ENCODE measurements at places on chromosomes 16 and 17.

- peak; percentile 42 for DNase-seq
Observed at GRCh38 chr17:8867361-8867981, at the start of gene PIK3R6. TSS of gene PIK3R6 (minus strand) at chr17:8867674. CDS start at chr17:8849794, 17,880 bp downstream.

DNA sequence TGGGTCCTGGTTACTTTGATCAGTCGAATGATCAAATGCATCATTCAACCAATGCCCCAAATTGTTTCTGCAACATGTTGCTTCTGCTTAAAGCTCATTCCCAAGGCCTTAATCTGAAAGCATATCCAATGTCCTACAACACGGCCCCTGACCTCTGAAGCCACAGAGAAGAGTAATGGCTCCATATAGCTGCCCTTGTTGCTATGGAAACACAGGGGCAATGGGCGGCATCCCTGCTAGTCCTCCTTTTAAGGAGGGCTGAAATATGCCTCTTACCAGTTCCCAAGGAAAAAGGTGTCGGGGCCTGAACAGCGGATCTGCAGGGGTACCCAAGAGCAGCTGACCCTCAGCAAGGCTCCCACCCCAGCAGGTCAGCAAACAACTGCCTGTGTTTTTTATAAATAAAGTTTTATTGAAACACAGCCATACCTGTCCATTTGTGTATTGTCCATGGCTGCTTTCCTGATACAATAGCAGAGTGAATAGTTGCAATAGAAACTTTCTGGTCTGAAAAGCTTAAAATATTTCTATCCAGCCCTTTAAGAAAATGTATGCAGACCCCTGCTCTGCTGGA lies 210.4 kb downstream of the XYLT1 start:
- DNase-seq: no peak

- no peak for DNase-seq
Observed at GRCh38 chr17:40326014-40326831, 17.2 kb downstream of the RARA start.

GRCh38 chr16:71687861-71688260 lies 36.6 kb downstream of the PHLPP2 start:
- DNase-seq: no peak

- DNase-seq: no peak
Observed at GRCh38 chr17:36613155-36613554, 11.8 kb downstream of the MRM1 start.

GRCh38 chr16:78381060-78381459 lies 281.6 kb downstream of the WWOX start:
- no peak for DNase-seq

- DNase-seq: no peak
Observed at GRCh38 chr17:68401288-68401687, 56.0 kb downstream of the WIPI1 start.

DNA sequence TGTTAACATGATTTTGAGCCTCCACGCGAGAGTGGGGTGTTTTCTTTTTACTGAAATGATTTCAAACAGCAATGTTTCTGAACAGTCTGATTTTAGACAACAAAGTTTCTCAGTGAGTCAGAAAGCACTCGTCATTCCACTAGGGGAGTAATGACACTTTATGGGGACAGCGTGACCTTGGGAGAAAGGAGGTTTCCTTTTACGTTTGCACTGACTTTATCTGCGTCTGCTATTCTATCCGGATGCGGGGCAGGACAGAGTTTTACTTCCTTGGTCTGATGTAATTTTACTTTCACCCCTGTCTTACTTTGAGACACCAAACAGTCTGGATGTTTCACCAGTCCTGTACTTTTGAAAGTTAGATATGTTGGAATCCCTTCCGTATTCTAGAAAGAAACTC lies 20.7 kb downstream of the SLC47A1 start:
- DNase-seq: no peak

GRCh38 chr16:57152096-57153093 lies 33.4 kb downstream of the PSME3IP1 start:
- DNase-seq: no peak

DNA sequence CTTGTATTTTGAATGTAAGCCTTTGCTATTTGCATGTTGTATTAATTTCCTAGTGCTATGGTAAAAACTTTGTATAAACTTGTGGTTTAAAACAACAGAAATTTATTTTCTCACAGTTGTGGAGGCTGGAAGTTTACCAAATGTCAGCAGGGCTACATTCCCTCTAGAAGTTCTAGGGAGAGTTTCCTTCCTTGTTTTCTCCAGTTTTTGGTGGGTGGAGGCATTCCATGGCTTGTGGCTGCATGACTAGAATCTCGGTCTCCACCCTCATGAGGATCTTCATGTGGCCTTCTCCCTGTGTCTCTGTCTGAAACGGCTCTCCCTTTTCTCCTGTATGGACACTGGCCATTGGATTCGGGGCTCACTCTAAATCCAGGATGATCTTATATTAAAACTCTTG lies 482.2 kb upstream of the GOT2 start:
- no peak for DNase-seq

DNA sequence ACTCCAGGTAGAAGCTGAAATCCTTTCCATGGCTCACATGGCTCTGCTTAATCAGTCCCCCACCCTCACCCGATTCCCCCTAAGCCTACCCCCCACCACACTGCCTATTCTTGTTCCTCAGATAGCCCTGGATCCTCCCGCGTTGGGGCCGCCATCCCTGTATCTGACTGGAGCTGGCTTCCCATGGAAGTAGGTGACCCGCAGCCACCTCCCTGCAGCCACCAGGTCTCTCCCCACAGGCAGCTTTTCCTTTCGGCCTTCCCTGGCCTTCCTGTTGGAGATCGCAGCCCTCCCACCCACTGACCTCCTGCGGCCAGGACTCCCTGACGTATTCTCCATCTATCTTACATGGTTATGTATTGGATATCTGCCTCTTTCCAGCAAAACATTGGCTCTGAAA lies 82.3 kb upstream of the MED9 start:
- no peak for DNase-seq

- no peak for DNase-seq
Observed at GRCh38 chr16:54290833-54291655, 4.5 kb upstream of the IRX3 start.

GRCh38 chr17:64519601-64520000 lies 12.8 kb downstream of the CEP95 start:
- DNase-seq: no peak

- no peak for DNase-seq
Observed at GRCh38 chr17:352421-353212, at the start of gene RPH3AL. TSS of gene RPH3AL (minus strand) at chr17:352807. CDS start at chr17:327543, 25,264 bp downstream.

DNA sequence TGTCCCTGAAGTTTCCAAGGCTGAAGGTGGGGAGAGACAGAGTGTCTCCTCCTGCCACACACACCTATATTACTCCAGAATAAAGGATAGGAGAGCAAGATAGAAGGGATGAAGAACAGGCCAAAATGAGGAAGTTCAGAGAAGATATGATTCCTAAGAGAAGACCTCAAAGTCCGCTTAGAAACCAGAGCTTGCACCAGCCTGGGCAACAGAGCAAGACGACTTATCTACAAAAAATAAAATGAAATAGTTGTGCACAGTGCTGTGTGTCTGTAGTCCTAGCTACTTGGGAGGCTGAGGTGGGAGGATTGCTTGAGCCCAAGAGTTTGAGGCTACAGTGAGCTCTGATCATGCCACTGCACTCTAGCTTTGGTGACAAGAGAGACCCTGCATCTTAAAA lies 128.2 kb downstream of the HS3ST3B1 start:
- DNase-seq: no peak

- DNase-seq: no peak
Observed at GRCh38 chr17:55290492-55291113, 25.8 kb downstream of the HLF start.

- no peak for DNase-seq
Observed at GRCh38 chr17:72998343-72998742, 94.1 kb downstream of the SLC39A11 start.

DNA sequence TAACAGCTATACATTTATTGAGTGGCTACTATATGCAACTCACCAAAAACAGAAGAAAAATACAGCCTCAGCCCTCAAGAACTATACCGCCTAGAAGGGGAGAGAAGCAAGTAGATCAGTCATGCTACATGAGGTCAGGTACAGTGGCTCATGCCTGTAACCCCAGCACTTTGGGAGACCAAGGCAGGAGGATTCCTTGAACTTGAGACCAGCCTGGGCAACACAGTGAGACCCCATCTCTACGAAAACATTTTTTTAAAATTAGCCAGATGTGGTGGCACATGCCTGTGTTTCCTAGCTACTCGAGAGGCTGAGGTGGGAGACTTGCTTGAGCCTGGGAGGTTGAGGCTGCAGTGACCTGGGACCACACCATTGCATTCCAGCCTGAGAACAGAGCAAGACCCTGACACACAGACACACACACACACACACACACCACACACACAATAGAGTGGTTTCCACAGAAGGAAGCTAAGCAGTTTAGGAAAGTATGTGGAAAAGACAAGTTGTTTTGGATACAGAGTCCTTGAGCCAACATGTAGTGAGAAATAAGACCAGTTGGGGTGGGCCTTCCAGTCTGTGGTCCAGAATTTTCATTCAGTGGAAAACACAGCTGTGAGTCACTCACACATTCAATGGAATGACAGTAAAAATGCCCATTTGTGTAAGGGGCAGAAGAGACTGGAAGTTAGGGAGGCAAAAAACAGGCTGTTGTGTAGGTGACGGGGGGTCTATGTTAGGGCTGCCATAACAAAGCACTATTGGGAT lies 10.7 kb upstream of the SNTB2 start:
- no peak for DNase-seq

GRCh38 chr16:85968041-85968920 lies 69.3 kb downstream of the IRF8 start:
- DNase-seq: no peak

GRCh38 chr17:78537217-78537860 lies 39.9 kb downstream of the DNAH17 start:
- DNase-seq: no peak

- no peak for DNase-seq
Observed at GRCh38 chr16:65657071-65657494, 535.2 kb upstream of the CDH11 start.

DNA sequence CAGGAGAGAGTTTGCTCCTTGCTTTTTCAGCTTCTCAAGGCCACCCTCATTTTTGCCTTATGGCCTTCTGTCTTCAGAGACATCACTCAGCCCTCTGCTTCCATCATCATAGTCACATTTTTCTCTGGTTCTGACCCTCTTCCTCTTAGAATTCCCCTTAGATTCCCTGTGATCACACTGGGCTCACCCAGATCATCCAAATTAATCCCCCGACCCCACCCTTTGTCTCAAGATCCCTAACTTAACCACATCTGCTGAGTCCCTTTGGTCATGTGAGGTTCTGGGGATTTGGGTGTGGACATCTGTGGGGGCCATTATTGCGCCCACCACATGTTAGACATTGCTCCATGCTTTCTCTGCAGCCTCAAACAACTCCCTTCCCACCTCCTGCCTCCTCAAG lies 323.4 kb downstream of the CPPED1 start:
- no peak for DNase-seq

DNA sequence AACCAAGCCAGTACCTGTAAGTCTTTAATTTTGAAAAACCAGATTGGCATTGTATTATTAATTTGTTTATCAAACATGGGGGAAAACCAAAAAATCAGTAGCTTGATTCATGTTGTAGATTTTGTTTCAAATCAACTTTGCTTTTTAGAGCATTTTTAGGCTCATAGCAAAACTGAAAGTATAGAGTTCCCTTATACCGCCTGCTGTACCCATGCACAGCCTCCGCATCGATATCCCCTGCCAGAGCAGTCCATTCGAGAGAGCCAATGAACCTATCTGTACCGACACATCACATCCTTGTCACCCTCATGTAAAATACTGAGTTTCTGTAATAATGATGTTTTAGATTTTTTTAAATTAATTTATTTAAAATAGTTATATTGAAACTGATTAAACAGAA lies 16.2 kb upstream of the MRC2 start:
- no peak for DNase-seq

GRCh38 chr17:33277436-33278100 lies 15.5 kb downstream of the ASIC2 start:
- DNase-seq: no peak

DNA sequence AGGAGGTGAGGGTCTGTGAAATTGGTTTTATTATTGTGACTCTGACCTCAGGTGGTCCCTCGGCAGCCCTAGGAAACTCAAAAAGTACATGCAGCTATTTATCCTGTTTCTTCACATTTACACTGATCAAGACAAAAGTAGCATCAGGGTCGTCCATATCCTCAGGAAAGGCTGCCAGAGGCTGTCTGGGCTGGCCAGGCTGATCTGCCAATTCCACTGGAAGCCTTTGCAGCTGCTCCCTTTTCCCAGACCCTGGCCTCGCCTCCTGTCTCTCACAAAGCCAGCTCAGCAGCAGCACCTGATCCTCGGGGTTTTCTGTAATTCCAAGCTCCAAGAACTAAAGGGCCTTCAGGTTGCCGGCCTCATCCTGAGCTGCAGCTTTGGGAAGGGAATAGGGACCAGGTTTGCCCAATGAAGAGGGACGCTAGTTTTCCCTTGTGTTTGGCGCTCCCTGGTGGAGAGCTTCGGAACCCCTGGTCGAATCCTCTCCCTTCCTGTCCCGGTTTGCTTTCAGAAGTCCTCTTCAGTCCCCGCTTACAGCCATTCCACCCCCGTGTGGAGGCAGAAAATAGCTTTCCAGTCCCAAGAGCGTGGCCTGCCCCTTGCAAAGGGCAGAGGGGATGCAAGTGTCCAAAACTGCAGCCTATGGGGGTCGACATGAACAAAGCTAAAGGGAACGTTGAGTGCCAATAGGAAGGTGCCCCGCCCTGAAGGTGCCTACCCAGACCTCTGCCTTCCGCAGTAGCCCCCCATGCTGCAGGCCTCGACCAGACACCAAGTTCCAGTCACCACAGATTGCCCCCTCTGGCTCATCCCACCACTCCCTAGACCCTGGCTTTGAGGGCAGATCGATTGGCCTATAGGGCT lies 13.4 kb downstream of the MFSD6L start:
- DNase-seq: peak; percentile 40

GRCh38 chr17:76354747-76355310 lies 1.1 kb upstream of the PRPSAP1 start:
- no peak for DNase-seq

GRCh38 chr17:30477774-30478115 lies 537 bp downstream of the GOSR1 start:
- no peak for DNase-seq

DNA sequence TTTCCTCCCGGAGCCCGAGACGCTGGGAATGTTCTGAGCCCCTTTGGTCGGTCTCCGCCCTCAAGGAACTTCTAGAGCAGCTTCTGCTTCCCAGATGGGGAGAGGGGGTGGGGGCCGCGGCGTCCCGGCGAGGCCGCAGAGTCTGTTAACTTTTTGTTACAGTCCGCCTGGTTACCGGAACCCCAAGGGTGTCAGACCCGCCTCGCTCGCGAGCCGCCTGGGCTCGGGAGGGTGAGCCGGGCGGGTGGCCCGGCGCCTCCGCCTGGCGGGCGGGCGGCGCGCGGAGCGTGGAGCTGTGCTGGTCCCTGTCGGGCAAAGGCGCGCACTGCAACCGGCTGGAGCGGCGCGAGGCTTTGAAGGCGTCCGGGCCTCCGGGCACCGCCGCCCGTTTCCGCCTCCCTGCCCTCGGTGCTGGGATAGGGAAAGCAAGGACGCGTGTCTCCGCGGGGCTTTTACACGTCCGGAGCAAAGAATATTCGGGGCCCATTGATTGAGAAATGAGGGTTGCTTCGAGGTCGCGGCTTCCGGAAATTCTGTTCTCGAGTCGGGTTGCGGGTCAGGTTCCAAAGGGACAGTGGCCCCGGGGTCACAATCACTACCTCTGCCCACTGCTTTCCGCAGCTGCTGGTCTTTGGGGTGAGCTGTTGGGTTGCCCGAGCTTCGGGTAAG lies 1.7 kb downstream of the HS3ST3B1 start:
- DNase-seq: peak; percentile 90

GRCh38 chr17:6476810-6477179 lies 32.5 kb downstream of the PIMREG start:
- no peak for DNase-seq

GRCh38 chr17:19573075-19573474 lies 39.4 kb downstream of the SLC47A1 start:
- no peak for DNase-seq

GRCh38 chr16:83966153-83966696 lies 1.8 kb upstream of the NECAB2 start:
- DNase-seq: no peak

All from GM19239 (cell line).